ENCODE measurements at places on chromosomes 4 and X.

- peak; percentile 88 for DNase-seq
These were observed 43.2 kb downstream of the PALLD start for GRCh38 chr4:168540086-168540485.

DNA sequence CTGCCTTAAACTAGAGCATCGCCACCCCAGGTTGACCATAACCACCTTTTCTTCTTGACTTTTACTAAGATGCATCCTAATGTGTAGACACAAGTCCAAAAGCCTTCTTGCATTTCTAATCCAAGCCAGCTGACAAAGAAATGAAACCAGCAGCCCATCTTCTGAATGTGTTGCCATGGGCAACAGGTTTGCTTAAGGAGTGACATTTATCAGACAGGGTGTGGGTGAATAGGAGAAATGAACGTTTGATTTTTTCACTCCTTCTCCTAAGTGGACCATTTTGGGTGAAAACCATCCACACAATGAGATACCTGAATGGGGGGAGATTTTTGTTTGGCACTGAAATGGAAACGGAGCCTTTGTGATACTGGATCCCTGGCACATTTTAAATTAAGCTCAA is 72.7 kb upstream of the C4orf50 start:
- no peak for DNase-seq

DNA sequence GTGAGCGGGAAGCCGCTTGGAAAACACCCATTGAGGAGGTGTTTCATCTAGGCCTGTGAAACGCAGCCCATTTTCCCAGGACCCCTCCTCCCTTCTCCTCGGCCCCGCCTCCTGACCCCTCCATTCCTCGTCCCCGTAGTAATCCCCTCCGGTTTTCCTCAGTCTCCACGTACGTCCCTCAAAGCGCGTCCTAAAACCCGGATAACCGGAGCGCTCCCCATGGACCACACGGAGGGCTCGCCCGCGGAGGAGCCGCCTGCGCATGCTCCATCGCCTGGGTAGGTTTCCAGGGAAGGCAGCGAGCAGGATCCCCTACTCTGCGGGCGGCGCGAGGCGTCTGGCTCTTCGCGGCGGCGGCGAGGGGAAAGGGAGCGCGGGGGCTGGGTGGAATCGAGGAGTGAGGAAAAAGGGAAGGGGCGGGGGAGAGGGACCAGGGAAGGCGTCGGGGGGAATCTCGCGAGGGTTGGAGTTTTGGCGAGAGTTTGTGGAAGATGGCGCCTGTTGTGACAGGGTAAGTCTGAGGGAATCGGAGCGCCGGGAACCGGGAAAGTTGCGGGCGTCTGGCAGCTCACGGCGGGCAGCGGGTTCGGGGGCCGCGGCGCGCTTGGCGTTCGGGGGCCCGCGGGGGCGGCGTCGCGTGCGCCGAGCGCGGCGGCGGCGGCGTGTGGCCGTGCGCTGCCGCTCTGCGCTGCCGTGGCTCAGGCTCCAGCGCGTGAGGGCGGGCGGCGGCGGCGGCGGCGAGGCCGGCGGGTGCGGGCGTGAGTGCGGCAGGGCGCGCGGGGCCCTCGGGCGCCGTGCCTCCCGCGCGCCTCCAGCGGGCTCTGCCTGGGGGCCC is at the start of gene RBPJ:
Gene RBPJ (plus strand): TSS at position 477 of the 835 bp plus-strand sequence. CDS start 15 bp downstream, at position 492.
- peak; percentile 99 for DNase-seq

GRCh38 chrX:23633834-23634580 is 33.3 kb upstream of the PRDX4 start:
- DNase-seq = peak; percentile 1

GRCh38 chr4:186693159-186693815 is 30.4 kb downstream of the FAT1 start:
- DNase-seq = peak; percentile 75

DNA sequence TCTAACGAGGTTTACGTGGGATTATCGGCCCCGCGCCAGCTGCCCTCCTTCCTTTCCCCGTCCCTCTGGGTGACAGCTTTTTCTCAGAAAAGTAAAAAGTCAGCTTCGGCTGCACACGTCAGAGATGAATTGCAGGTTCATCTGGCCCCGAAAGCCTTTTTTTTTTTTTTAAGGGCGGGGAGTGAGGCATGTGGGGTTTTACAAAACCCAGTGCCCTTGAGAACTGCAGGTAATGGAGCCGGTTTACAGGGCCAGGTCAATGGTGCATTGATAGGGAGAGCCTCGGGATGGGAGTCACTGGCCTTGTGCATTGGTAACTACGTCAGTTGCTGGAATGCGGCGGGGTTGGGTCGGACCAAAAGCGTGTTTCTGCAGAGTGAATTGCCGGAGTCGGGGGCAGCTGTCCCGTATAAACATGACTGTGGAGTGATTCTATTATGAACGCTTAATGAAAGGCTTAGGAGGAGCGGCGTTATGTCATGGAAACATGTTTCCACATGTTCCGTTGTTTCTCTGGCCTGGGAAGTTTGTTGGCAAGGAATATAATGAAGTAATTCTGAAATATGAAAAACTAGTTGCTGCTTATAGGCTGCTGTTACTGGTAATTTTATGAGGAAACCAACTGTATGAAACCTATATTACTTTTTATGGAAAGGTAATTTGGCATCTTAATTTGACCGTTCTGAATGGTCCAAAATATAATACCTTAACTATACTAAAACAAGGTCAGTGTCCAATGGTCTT is 1.1 kb downstream of the HSPA4L start:
- peak; percentile 63 for DNase-seq

GRCh38 chr4:61841714-61842113 is 641.6 kb downstream of the ADGRL3 start:
- DNase-seq = no peak

DNA sequence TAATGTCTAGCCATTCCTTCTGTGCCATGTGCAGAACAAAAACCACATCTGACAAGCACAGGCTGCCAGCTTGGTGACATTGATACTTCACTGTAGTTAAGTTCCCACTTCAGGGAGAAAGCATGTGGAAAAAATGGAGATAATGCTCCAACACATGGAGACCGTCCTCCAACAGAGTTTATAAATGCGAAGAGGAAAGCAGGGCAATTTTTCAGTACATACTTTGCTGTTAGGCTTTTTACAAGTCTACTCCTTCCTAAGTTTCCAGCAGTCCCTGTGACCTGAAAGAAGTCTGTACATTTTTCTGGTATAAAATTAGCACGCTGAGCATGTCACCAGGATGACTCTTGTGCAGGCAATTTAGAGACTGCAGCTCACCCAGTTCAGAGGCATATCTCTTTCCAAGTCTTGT is 766.9 kb upstream of the IGFBP7 start:
- no peak for DNase-seq

DNA sequence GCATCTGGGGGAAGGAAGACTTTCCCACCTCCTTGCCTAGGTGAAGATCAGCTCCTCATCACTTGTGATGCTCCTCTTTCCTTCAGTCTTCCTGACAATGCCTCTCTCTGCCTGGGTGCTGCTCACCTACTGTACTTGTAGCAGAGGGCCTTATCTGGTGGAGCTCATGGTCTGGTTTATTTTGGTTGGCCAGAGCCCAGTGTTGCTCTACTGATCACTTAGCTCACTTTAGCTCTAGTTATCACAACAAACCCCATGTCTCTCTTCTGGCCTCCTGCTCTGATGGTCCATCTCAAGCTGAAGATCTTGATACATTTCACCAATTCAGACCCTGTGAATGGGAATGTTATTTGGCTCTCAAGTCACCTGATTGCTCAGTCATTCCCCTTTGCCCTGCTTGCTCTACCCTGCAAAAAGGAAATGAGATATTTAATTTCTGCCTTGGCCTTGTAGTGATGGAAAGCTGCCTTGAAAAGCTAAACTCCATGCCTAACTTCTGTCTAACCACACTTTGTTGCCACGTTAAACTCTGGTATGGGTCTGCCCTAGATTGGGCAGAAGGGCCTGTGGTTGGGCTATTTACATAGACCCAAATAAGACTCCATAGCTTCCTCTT is 30.3 kb upstream of the ADH1C start:
- no peak for DNase-seq

DNA sequence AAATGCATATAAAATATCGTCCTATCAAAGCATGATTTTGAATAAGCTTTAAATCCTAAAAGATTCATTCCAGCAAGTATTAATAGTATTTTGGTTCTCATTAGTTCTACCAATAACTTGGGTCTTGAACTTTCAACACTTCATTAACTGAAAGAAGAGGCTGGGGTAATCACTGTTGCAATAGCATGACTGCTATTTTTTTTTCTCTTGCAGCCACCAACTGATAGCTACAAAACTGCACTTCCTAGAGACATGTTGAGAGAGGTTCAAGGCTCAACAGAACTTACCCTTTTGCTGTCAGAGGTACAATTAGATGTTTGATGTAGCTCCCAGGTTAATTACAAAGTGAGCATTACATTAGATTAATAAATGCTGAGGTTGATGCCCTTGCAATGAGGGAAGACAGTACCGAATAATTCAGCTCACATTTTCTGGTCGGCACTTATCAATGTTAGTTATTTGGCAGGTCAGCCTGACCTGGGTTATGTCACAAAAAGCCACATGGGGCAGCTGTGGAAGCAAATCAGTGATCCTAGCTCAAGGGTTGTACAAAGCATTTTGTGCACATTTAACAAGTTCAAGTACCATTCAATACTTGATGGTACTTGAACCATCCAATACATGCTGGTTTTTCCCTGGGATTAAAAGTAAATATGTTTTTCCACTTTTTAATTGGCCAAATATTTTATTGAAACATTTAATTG is 29.9 kb upstream of the TET2 start:
- DNase-seq = no peak

- peak; percentile 89 for DNase-seq
These were observed 107.7 kb upstream of the LRPAP1 start for GRCh38 chr4:3639613-3640586.

DNA sequence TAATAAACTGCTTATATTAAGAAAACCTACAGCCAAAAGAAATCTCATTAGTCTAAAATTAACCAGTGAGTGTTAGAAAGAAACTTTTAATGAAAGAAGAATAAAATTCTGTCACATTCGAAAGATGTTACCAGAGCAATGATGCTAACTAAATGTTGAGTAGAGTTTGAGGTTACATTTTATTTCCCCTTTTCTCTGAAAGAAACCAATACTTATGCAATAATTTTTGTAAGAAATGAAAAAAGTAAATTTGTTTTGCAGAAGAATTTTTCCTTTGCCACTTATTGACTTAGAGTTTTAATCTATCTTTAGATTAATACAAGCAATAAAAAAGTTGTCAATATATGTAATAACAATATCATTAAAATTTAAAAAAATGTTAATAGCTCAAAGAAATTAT is 574.0 kb upstream of the GALNTL6 start:
- DNase-seq = no peak

DNA sequence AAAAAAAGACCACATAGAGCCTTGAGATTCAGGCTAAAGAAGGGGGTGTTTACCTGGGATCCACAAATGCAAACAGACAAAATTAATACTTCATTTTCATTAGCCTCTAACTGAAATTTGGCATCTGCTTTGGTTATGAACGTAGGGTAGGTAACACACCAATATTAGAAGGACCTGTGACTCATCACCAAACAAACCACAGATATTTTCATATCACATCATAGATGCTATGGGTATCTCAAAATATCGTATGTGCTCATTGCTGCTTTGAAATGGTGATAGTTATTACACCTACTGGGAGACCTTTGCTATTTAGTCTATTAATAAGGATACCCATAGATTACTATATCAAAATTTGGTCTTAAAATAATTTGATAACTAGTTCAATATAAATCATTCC is 180.6 kb upstream of the MAP3K15 start:
- DNase-seq = no peak

GRCh38 chrX:70033348-70034051 is 16.2 kb downstream of the AWAT2 start:
- peak; percentile 20 for DNase-seq

DNA sequence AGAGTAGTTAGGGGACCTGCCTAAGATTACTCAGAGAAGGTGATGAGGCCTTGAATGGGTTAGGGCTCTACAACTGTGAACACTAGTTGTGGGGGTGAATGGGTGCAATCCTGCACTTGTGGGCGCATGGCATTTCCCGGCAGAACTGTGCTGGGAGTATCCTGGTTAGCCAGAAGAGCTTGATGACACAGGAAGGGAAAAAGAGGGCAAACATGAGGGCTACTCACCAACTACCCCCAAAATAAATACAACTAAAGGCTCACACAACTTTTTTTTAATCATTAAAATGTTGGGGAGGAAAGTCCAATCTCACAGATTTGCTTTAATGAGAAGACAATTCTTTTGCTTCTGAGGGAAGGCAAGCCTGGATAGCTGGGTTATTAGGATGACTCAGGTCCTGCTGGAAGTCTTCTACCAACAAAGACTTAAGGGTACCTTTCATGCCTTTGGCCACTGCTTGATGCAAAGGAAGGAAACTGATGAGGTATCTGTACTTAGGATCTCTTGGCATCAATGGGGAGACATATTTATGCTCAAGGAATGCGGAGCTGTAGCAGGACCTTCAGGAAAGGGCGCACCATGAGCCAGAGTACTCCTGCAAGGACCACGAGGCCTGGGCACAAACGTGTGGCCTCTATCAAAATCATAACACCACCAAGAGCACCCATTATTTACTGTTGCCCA is 2.6 kb downstream of the PHKA2 start:
- no peak for DNase-seq

DNA sequence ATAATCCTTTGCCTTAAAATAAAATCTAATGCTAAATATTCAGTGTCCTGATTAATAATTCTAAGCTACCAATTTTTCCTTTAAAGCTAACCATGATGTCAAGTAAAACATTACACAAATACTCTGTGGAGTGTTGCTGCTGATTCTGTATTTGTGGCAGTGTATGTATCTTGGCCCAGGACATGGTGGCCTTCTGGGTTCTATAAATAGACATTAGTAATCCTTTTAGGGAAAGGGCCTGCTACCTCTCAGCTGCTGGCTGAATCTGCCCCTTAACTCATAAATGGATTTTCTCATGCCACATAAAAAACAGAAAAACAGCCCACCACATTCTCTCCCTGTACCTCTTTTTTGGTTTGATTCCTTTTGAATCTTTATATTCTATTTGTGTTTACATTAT is 1.2 kb upstream of the XK start:
- peak; percentile 6 for DNase-seq

DNA sequence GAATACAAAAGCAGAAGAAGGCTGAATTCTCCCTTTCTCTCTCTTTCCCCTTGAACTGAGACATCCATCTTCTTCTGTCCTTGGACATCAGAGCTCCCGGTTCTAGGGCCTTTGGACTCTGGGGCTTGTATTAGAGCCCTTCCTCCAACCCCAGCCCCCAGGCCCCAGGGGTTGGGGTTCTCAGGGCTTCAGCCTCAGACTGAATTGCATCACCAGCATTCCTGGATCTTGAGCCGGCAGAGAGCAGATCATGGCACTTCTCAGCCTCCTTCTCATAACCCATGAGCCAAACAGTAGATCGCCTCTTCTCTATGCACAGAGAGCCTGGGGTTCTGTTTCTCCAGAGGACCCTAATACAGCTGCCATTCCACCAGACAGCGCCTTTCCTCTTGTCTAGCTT is 25.3 kb upstream of the CLDN24 start:
- DNase-seq = peak; percentile 45

- DNase-seq = no peak
These were observed 22.9 kb downstream of the KCTD8 start for GRCh38 chr4:44425614-44426208.
